Activated naive CD8-positive, alpha-beta T cell treated with anti-CD3 and anti-CD28 coated beads for 36 hours (primary cell): ENCODE measurements at places on chromosomes 7 and 10. TPM values are rescaled to one million over a fixed set of nuclear protein-coding genes. Genes with fewer than 3 reads are reported as not detected.

The SLC13A4 gene
- not detected for total RNA-seq

- no peak for DNase-seq
- H3K27me3 ChIP-seq, result no peaks in the 10 kb centered on the region
- no peak overlapping the region for H3K4me3 ChIP-seq
- no peaks in the 10 kb centered on the region for H3K36me3 ChIP-seq
- H3K4me1 ChIP-seq, result no peaks in the 10 kb centered on the region
These were observed 550 bp upstream of the ANK3 start for GRCh38 chr10:60390224-60390626.

GRCh38 chr10:32954080-32954479 is 4.0 kb downstream of the ITGB1 start:
- peaks cover 56% of the 10 kb centered on the region for H3K4me1 ChIP-seq
- peak overlapping the region; percentile 52 for H3K27ac ChIP-seq
- H3K4me3 ChIP-seq, result no peak overlapping the region
- no peaks in the 10 kb centered on the region for H3K27me3 ChIP-seq

DNA sequence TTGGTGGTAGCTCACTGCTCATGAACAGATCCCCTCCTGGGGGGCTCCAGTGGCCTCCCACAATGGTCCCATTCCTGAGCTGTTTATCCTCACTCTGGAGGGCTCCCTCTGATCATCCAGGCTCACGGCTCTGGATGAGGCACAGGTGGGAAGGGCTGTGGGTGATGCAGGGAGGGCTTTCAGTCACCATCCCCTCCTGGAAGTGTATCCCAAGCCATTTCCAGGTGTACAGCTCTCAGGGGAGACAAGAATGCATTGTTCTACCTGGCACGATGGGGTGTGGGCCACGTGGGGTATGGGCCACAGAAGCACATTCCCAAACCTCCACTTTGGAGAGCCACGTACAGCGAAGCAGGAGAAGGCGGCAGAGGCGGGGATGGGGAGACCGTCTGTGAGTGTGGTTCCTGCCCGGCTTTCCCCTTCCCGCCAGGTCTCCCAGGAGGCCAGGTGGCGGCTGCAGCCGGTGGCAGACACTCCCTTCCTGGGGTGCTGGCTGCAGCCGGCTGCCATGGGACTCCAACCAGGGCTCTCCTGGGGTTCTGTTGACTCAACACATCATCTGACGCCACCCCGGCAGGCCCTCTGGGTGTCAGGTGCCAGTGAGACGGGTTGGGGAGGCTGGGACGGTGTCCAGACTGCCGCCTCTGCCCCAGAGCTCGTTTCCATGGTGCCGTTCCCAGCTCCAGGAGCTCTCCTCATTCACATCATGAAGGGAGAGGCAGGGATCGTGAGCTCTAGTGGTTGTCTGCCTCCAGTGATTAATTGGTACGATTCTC is 169.7 kb upstream of the RHEB start:
- DNase-seq, result no peak
- H3K27me3 ChIP-seq, result no peaks in the 10 kb centered on the region
- no peak overlapping the region for H3K27ac ChIP-seq
- H3K4me3 ChIP-seq, result no peak overlapping the region
- no peaks in the 10 kb centered on the region for H3K36me3 ChIP-seq

The CRYGN gene
- 0.12 TPM for total RNA-seq

DNA sequence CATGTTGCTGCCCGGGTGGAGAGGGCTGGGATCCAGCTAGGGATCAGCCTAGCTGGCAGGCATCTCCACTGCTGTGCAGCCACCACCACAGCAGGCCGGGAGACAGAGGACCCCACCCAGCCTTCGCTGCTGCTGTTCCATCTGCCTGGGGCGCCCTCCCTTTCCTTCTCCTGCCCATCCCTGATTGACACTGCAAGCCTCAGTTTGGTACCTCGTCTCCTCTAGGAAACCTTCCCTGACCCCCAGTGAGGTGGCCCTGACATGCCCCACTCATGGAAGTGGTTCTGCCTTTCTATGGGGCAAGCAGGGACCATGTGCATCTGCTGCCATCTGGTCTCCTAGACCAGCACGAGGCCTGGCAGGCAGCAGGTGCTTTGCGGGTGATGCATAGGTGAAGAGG is 30.4 kb upstream of the DPYSL4 start:
- DNase-seq, result no peak
- no peak overlapping the region for H3K27ac ChIP-seq
- H3K4me1 ChIP-seq, result peaks cover 10% of the 10 kb centered on the region
- H3K36me3 ChIP-seq, result no peaks in the 10 kb centered on the region
- no peak overlapping the region for H3K4me3 ChIP-seq

The OPN4 gene
- total RNA-seq, result not detected

DNA sequence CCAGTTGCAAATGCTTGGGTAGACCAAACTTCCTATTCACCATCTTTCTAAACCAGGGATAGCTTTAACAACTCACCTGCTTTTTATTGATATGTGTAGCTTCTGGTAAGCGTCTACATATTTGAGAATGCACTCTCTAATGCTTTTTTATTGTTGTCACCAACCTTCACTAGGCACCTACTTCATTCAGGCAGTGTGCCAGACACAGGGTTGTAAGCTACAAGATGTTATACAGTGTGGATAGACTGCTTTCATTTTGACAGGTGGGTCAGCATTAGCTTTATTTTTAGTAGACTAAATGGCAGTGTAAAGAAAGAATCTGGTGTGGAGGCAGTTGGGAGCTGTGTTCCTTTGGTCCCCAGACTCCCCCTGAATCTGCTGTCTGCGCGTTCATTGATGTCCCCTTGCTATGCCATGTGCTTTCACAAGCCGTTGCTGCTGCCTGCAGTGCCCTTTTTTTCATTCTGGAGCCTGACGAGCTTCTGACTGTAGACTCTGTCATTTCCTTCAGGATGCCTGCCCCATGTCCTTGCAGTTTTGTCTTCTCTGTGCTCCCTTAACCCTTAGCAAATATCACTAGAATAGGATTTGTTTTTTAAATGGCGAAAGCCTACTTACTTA is 32.1 kb downstream of the NRF1 start:
- peaks cover 27% of the 10 kb centered on the region for H3K4me1 ChIP-seq
- peaks cover 11% of the 10 kb centered on the region for H3K36me3 ChIP-seq
- H3K27me3 ChIP-seq, result no peaks in the 10 kb centered on the region
- no peak overlapping the region for H3K4me3 ChIP-seq
- DNase-seq, result no peak

DNA sequence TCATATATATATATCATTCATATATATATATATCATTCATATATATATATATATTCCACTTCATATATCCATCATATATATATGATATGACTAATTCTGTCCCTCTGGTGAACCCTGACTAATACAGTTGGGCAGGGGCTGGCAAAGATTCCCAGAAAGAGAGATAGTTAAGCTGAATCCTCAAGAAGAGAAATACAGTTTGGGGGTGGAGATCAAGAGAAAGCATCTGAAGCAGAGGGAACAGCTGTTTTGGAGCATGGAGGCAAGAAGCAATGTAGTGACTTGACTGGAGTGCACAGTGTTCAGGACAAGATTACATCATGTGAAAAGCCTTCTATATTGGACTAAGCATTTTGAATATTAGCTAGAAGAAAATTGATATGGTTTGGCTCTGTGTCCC is 540.7 kb downstream of the MAGI2 start:
- H3K27ac ChIP-seq, result no peak overlapping the region
- no peak overlapping the region for H3K4me3 ChIP-seq
- no peaks in the 10 kb centered on the region for H3K27me3 ChIP-seq
- no peaks in the 10 kb centered on the region for H3K36me3 ChIP-seq

DNA sequence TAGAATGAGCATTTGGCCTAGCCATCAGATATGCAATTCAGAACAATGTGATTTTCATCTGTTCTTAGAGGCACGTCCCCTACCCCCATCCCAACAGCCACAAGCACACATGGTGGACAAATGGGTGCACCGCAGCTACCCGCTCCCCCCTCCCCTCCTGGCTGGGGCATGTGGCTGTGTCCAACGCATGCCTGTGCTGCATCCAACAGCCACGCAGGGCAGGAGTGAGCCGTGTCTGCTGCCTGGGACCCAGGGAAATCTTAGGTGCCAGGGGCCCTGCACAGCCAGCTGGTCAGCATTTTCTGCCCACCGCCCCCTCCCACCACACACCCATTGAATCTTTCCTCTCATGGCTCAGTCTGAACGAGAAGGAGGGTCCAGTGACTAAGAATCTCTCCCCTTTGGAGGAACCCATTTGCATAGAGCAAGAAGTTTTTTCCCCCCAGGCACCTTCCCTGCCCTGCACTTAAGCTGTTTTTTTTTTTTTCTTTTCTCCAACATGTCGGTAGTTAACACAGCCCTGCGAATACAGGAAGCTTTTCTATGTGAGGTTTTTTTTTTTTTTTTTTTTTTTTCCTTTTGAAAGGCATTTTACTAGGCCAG is 138.9 kb downstream of the WDR11 start:
- no peak for DNase-seq
- H3K27ac ChIP-seq, result no peak overlapping the region
- H3K36me3 ChIP-seq, result no peaks in the 10 kb centered on the region

GRCh38 chr10:102268375-102268888 is 23.1 kb downstream of the GBF1 start:
- H3K27me3 ChIP-seq, result no peaks in the 10 kb centered on the region
- peak overlapping the region; percentile 69 for H3K27ac ChIP-seq
- H3K4me1 ChIP-seq, result peaks cover 42% of the 10 kb centered on the region
- peaks cover 13% of the 10 kb centered on the region for H3K36me3 ChIP-seq
- DNase-seq, result no peak
- H3K4me3 ChIP-seq, result no peak overlapping the region

GRCh38 chr7:13778967-13779366 is 210.5 kb downstream of the ETV1 start:
- no peak overlapping the region for H3K4me3 ChIP-seq
- no peaks in the 10 kb centered on the region for H3K27me3 ChIP-seq
- H3K27ac ChIP-seq, result no peak overlapping the region
- no peaks in the 10 kb centered on the region for H3K4me1 ChIP-seq

DNA sequence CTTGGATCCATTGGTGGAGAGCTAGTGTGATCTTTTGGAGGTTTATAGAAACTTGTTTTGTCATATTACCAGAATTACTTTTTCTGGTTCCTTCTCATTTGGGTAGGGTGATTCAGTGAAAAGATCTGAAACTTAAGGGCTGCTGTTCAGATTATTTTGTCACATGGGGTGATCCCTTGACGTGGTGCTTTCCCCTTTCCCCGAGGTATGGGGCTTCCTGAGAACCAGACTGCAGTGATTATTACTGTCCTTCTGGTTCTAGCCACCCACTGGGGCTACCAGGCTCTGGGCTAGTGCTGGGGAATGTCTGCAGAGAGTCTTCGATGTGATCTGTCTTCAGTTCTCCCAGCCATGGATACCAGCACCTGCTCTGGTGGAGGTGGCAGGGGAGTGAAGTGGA is 1030.0 kb downstream of the GRM8 start:
- no peaks in the 10 kb centered on the region for H3K36me3 ChIP-seq
- DNase-seq, result no peak
- no peak overlapping the region for H3K4me3 ChIP-seq
- no peaks in the 10 kb centered on the region for H3K27me3 ChIP-seq
- no peaks in the 10 kb centered on the region for H3K4me1 ChIP-seq
- H3K27ac ChIP-seq, result no peak overlapping the region

The ZNF32 gene
- 13.9 TPM for total RNA-seq

GRCh38 chr7:134589491-134589941 is 40.6 kb downstream of the AKR1B15 start:
- DNase-seq, result no peak
- H3K36me3 ChIP-seq, result peaks cover 4% of the 10 kb centered on the region
- H3K4me3 ChIP-seq, result no peak overlapping the region
- no peaks in the 10 kb centered on the region for H3K4me1 ChIP-seq
- no peaks in the 10 kb centered on the region for H3K27me3 ChIP-seq
- H3K27ac ChIP-seq, result no peak overlapping the region

GRCh38 chr7:94403546-94403945 is 8.9 kb downstream of the COL1A2 start:
- no peak for DNase-seq
- peaks cover 33% of the 10 kb centered on the region for H3K27me3 ChIP-seq
- no peak overlapping the region for H3K27ac ChIP-seq
- no peak overlapping the region for H3K4me3 ChIP-seq
- no peaks in the 10 kb centered on the region for H3K4me1 ChIP-seq

DNA sequence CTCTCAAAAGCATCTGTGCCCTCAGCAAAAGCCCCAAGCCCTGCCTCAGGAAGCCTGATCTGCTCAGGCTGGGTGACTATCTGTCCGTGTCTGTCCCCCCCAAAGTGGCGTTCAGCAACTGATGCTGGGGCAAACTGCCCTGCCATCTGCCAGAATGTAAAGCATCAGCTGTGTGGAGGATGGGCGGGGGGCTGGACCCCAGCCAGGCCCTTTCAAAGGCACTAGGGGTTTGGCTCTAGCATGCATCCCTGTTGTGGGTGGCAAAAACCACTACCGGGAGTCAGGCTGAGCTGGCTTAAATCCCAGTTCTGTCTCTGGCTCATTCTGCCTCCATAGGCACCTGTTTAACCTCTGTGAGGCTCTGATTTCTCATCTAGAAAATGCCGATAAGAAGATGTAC is 35.5 kb downstream of the GPRIN2 start:
- no peaks in the 10 kb centered on the region for H3K4me1 ChIP-seq
- H3K27ac ChIP-seq, result no peak overlapping the region
- H3K4me3 ChIP-seq, result no peak overlapping the region
- peaks cover 3% of the 10 kb centered on the region for H3K27me3 ChIP-seq
- no peaks in the 10 kb centered on the region for H3K36me3 ChIP-seq

The HOXA11 gene
- not detected for total RNA-seq

GRCh38 chr10:120883071-120883470 is 31.9 kb downstream of the WDR11 start:
- H3K27me3 ChIP-seq, result no peaks in the 10 kb centered on the region
- no peak overlapping the region for H3K4me3 ChIP-seq
- no peak overlapping the region for H3K27ac ChIP-seq

The MARVELD1 gene
- 5.5 TPM for total RNA-seq

- H3K27ac ChIP-seq, result no peak overlapping the region
- H3K36me3 ChIP-seq, result no peaks in the 10 kb centered on the region
- H3K4me3 ChIP-seq, result no peak overlapping the region
These were observed 22.4 kb upstream of the MNX1 start for GRCh38 chr7:157032644-157033482.

GRCh38 chr7:103487419-103487818 is 41.4 kb upstream of the SLC26A5 start:
- no peaks in the 10 kb centered on the region for H3K4me1 ChIP-seq
- H3K36me3 ChIP-seq, result no peaks in the 10 kb centered on the region
- H3K4me3 ChIP-seq, result no peak overlapping the region
- no peak for DNase-seq
- H3K27ac ChIP-seq, result no peak overlapping the region

DNA sequence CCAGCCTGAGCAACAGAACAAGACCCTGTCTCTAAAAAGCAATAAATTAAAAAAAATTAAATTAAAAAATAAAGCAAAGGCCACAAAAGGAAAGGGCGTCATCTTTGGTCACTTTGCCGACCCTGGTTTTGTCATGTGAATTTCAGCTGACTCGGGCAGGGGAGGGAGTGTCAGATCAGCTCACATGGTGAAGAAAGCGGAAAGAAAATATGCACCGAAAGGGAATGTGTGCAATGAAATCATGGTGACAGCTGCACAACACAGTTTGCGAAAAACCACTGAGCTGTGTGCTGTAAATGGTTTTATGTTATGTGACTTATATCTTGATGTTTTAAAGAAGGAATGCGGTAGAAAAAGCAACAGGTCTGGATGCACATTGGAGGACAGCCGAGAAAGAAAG is 39.8 kb downstream of the RCC1L start:
- no peaks in the 10 kb centered on the region for H3K36me3 ChIP-seq
- H3K4me3 ChIP-seq, result no peak overlapping the region
- H3K4me1 ChIP-seq, result no peaks in the 10 kb centered on the region

The TMEM184A gene
- 0.22 TPM for total RNA-seq

The GPR26 gene
- total RNA-seq, result not detected

The MRPL43 gene
- total RNA-seq, result 58.1 TPM
